EL (cell line): ENCODE measurements at places on chromosomes 1 and 21.

DNA sequence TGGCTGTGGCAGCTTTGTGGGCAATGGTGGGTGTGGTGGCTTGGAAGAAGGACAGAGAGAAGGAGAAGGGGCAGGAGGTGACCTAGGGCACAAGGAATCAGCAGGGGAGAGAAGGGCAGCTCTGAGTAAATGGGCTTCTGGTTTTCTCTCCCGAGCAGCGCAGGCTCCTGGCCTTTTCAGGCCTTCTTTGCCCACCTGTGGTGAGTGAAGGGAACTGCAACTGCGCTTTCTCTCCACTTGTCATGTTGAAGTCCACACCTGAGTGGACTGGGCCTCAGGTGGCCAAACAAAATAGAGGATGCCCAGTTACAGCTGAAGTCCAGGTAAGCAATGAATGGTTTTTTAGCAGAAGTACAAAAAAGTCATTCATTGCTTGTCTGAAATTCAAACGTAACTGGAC is 29.4 kb upstream of the KCNA10 start:
- DNase-seq, result no peak

DNA sequence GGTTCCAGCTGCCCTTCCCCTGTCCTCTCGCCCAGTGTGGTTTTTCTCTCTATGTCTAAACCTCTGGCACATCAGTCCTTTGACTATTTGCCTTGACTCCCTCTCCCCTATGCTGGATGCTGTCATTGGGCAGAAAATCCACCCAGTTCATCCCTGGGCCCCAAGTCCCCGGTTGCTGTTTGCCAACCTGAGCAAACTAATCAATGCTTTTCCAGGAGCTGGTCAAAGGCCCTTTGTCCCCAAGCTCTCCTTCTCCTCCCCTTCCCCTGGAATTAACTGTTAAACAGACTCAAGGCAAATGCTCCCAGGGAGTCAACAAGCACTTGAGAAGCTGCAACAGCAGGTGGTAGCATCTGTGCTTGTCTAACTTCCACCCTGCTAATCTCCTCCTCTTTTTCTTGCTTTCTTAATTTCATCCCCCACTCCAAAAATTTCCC is 102.7 kb downstream of the LMX1A start:
- DNase-seq, result no peak

DNA sequence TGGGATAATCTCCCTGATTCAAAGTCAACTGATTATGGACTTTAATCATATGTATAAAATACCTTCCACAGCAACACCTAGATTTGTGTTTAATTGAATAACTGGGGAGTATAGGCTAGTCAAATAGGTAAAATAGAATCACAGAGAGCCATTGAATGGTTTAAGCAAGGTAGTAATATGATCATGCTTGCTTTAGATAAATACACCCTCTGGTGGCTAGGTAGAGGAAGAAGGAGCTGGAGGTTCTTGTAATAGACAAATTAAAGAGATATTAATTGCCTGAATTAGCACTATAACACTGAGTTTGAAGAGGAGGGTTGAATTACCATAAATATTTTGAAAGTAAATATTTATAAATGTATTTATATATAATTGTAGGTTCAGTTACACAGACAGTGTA is 40.3 kb downstream of the DIRAS3 start:
- no peak for DNase-seq

DNA sequence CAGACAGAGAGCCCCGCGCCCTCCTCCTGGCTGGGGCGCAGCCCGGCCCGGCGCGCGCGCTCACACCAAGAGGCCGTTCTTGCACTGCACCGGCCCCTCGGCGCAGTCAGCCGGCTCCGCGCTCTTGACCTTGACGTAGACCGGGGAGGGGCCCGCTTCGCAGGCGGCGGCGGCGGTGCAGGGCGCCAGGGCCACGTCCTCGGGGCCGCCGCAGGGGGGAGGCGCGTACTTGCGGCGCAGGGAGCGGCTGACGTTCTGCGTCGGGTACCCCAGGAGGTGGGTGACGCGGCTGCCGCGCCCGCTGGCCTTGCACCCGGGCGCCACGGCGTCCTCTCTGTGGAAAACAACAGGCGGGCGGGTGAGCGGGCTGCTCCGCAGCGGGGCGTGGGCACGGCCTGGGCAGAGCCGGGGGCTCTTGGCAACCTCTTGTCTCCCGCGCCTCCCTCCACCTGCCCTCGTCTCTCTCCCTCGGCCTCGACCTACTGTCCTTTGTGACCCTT is 7.7 kb downstream of the VSIG8 start:
- peak; percentile 85 for DNase-seq

GRCh38 chr1:22387919-22388580 is 63.6 kb upstream of the ZBTB40 start:
- DNase-seq, result peak; percentile 54

GRCh38 chr1:180143359-180143758 is 11.3 kb upstream of the QSOX1 start:
- no peak for DNase-seq
